Peyer's patch (tissue), 4 donors: ENCODE measurements at places on chromosomes 7 and 10. TPM values are rescaled to one million over a fixed set of nuclear protein-coding genes. Genes with fewer than 3 reads are reported as not detected.
A peak's percentile ranks its signal among the peaks of the same experiment; 100 is the strongest.

Gene MIOS
- 42.9 TPM for total RNA-seq

Gene RRP12
- 29.2 TPM for total RNA-seq

Gene LIPM
- total RNA-seq = not detected

Gene MTURN
- total RNA-seq = 18.2 TPM

Gene MBLAC1
- 3.2 TPM for total RNA-seq

Gene SLC29A3
- 2.8 TPM for total RNA-seq

Gene NAT16
- not detected for total RNA-seq

Gene FFAR4
- total RNA-seq = not detected

Gene C7orf57
- total RNA-seq = not detected

DNA sequence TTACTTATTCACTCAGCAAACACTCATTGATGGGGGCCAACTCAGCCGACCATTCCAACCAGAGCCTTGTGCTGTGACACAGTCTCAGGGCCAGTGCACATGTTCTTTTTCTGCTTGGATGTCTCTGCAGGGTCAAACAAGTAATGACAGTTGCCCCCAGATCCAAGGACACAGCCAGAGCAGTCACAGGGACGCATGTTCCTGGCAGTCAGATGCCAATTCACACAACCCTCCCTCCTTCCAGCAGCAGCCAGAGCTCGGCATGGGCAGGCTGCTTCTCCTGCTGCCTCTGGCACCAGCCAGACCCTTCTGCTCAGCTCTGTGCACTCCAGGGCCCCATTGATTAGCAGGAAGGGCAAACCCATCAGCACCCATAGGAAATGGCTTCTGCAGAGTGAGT, 20.3 kb downstream of the DRGX start:
- DNase-seq = no peak

- DNase-seq = no peak
Observed at GRCh38 chr10:17416442-17417211, 37.8 kb downstream of the ST8SIA6 start.

DNA sequence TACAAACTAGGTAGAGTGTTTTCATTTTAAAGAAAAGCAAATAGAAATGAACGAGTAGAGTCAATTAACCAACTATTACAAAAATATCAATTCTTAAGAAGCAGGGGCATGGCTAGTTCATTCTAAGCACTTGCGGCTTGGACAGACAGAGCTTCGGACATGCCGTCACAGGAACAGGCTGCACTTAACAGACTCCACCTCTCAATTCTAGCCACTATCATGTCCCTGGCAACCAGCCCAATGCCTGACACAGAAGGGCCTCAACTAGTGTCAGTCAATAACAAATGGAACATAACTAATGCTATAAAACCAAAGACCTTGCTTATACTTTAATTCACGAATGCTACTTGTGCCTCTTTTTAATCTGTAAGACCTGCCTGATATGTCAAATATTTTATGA, 74.4 kb downstream of the TPK1 start:
- DNase-seq = no peak

DNA sequence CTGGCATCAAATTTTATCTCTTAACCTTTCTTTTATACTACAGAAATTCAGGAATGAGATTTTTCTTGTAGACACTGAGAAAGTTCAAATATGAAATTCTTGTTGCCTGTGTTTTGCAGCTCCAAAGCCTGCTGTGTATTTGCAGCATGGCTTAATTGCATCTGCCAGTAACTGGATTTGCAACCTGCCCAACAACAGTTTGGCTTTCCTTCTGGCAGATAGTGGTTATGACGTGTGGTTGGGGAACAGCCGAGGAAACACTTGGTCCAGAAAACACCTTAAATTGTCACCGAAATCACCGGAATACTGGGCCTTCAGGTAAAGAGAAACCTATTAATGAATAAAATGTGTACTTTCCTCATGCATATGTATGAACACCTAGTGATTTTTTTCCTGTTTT, 24.8 kb downstream of the LIPK start:
- no peak for DNase-seq

- DNase-seq = no peak
Observed at GRCh38 chr10:47353351-47353750, 5.2 kb downstream of the RBP3 start.

DNA sequence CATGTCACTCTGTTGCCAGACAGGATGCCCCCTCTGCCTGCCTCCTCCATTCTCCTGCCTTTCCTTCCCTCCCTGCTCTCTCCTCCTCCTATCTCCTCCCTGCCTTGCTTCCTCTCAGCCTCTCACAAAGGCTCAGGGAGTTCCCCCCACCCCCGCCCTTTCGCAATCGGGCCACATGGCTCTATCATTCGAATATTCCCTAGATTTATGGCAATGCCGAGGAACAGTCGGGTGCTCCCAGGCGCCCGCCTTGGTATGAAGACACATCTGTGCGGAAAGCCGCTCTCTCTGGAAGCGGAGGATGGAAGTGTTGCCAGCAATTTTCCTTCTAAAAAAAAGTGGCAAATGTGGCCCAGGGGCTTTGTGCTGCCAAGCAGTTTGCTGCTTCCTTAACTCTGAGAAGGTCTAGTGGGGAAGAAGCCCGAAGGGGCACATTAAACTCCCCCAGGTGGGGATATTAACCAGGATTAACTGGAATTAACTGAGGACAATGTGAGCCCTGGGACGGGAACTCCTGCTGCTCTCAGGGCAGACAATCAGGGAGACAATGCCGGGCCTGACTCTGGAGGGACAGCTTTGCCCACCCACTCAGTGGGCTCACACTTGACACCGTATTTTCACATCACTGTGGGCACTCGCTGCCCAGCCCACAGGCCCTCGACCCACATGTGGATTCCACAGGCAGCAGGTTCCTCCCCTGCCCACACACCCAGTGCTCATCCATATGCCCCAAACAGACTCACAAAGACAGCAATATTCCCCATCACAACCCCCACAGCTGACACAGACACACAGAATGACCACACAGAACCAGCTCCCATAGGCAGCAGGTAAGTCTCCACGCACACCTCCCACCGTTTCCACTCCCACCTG, 88.4 kb upstream of the SMNDC1 start:
- peak; percentile 74 for DNase-seq

DNA sequence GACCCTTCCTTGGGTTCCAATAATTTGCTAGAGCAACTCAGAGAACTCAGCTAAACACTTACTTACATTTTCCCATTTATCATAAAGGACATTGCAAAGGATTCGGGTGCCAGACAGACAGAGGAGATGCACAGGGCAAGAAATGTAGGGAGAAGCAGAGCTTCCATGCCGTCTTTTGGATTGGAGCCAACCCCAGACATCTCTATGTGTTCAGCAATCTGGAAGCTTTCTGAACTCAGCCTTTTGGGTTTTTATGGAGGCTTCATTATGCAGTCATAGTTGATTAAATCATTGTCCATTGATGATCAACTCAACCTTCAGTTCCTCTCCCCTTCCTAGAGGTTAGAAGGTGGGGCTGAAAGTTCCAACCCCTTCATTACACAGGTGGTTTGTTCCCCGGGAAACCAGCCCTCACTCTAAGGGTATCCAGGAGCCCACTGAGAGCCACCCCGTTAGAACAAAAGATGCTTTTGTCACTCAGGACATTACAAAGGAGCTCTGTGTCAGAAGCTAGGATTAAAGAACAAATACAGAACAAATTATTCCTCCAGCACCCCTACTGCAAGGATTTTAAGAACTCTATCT, 211.9 kb upstream of the VSTM2A start:
- no peak for DNase-seq

GRCh38 chr7:85890244-85890811, 703.5 kb upstream of the SEMA3D start:
- DNase-seq = no peak

GRCh38 chr7:158083526-158084310, 503.9 kb downstream of the PTPRN2 start:
- DNase-seq = no peak

DNA sequence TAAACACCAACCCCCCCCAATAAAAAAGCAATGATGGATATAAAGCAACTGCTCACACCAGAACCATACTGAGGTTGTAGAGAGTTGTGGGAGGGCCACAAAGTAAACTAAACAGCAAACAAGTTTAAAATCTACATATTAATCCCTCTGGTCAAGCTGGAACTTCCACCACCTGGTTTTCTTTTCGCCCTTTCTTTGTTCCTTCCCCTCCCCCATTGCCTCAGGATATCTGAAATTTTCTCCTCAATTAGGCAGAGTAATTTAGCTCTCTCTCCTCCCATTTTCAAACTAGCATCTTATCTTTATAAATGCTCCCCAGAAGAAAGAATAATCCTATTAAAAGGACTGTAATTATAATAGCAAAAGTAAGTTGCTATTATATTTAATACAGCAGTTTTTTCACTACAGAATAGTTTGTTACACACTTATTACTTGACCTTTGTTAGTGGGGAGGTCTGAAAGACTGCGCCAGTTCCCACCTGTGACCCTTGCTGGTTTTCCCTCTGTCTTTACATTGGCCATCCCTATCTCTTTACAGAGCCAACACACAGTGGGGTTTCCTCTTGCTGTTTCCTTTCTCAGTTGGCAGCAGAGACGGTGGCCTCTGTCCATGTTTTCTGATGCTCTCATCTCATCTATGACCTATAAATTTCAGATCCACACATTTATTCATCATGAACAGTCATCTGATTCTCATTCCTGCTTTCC, 235.4 kb downstream of the RNLS start:
- no peak for DNase-seq

DNA sequence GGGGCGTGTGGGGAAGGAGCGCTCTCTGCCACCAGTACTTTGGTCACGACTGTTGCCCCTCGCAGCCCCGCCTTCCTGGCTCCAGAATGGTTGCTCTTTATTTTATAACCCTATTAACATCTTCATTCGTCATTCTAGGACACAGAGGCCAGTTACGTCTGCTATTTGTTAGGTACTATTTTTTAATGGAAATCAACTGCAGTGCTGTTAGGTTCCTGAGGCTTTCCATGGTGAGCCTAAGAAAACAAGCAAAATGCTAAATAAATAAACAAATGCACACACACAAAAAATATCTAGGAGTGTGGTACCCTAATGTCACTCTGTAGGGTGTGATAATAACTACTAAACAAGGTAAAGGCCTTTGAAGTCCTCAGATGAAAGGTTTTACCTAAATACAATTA, 71.1 kb downstream of the SLC37A3 start:
- DNase-seq = no peak

DNA sequence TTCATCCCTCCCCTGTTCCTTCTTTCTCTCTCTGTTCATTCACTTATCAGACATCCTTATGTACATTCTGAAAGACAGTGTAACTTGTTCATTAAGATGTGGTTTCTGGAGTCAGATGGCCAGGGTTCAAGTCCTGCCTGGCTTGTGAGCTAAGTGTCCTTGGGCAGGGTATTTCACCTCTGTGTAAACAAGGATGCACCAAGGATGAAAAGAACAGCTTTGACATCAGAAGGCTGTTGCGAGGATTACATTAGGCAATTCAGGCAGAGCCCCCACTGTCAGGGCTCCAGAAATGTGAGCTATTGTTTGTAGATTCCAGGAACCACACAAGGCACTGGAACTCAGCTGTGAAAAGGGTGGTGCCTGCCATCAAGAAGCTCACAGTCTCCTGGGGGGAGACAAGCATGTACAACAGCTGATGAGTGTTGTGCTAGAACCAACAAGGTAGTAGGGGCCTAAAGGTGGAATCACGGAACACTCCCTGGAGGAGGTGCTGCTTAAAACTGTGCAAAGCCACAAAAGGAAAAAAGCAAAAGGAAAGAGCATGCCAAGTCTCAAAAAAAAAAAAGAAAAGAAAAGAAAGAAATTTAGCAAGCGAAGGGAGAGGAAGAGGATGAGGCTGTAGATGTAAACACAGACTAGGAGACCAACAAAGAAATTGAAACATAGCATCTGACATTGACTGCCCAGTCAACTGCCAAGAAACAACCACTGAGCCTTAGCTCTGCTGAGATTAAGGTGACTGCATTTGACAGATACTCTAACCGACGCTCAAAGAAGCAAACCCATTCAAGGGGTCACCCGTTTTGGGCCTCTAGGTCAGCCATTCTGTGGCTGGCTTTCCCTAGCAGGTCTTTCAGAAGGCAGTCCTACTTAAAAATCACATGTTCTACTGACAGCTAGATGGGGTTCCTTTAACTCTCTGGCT, 12.5 kb downstream of the PDLIM1 start:
- no peak for DNase-seq

- no peak for DNase-seq
Observed at GRCh38 chr10:82289945-82290344, 415.0 kb downstream of the NRG3 start.

DNA sequence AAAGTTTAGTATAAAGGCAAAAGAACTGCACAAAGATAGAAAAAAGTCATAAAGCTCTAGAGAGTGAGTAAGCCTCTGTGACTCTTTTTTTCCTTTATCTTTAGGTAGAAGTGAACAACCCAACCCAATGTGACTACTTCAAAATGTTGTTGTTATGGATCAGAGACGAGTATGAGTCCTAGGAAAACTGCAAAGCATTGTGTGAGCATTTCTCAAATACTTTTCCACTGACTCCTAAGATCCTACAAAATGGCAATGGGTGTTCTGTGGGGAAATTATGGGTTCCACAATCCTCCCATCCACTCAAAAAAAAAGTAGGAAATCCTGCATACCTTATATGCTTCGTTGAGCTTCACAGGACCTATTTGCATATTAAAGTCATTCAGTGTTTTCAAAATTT, 177.1 kb downstream of the DGKI start:
- DNase-seq = no peak

DNA sequence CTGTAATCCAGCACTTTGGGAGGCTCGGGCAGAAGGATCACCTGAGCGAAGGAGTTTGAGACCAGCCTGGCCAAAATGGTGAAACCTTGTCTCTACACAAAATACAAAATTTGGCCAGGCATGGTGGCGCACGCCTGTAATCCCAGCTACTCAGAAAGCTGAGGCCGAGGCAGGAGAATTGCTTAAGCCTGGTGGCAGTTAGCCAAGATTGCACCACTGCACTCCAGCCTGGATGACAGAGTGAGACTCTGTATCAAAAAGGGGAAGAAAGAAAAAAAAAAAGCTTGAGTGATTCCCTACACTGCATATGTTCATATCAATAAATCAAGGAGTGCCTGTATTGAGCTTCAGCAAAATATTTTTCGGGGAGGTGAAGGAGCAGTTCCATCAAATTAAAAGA, 45.8 kb upstream of the SRRM3 start:
- no peak for DNase-seq

- no peak for DNase-seq
Observed at GRCh38 chr10:132548869-132549268, 11.3 kb downstream of the INPP5A start.

DNA sequence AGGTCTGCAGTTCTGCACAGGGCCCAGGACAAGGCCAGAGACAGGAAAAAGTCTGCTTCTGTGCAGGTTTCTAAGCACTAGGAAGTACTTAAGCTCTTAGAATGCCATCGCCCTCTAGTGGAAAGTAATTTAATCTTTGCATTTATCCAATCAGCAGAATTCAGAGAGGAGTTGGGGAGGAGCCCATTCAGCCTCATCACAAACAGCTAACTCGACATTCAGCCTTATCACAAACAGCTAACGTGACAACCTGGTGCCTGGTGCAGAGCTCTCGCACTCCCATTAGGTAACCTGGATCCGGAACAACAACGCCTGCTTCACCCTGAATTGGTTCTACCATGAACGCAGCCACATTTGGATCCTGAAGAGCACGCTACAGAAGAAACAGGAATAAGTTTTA, 15.2 kb downstream of the OAT start:
- no peak for DNase-seq
